ENCODE measurements at places on chromosomes 2 and 18. TPM values are rescaled to one million over a fixed set of nuclear protein-coding genes. Genes with fewer than 3 reads are reported as not detected.

OBSL1 gene
- total RNA-seq, result 303 TPM

GRCh38 chr2:8081130-8081529 lies 600.7 kb upstream of the ID2 start:
- no peaks in the 10 kb centered on the region for H3K36me3 ChIP-seq
- no peak overlapping the region for H3K27ac ChIP-seq
- H3K27me3 ChIP-seq, result no peaks in the 10 kb centered on the region

STON1 gene
- total RNA-seq, result 21.1 TPM

GRCh38 chr2:210233487-210233886 lies 8.2 kb upstream of the ACADL start:
- DNase-seq, result peak; percentile 73
- no peaks in the 10 kb centered on the region for H3K4me1 ChIP-seq
- no peaks in the 10 kb centered on the region for H3K36me3 ChIP-seq
- H3K27me3 ChIP-seq, result no peaks in the 10 kb centered on the region

- H3K36me3 ChIP-seq, result no peaks in the 10 kb centered on the region
- no peaks in the 10 kb centered on the region for H3K4me1 ChIP-seq
- no peaks in the 10 kb centered on the region for H3K27me3 ChIP-seq
- no peak for DNase-seq
These were observed 293.8 kb downstream of the CNTNAP5 start for GRCh38 chr2:124318913-124319312.

DNA sequence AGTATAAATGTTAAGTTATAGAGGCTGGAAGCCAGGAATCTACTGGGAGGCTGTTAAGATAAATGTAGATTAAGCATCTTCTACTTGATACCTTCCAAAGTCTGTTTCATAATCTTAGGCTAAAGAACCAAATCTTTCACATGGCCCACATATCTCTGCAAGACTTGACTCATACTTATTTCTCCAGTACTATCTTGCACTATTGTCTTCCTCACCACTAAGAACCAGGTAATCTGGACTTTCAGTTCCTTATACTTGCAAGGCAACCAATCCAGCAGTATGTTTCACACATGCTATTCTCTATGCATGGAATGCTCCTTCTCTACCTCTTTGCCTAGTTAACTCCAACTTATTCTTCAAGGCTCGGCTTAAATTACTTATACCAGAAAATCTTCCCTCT lies 62.2 kb downstream of the RBMS1 start:
- no peaks in the 10 kb centered on the region for H3K36me3 ChIP-seq
- DNase-seq, result no peak
- peaks cover 45% of the 10 kb centered on the region for H3K4me1 ChIP-seq
- H3K27ac ChIP-seq, result no peak overlapping the region
- H3K27me3 ChIP-seq, result no peaks in the 10 kb centered on the region

- H3K4me3 ChIP-seq, result no peak overlapping the region
- no peaks in the 10 kb centered on the region for H3K27me3 ChIP-seq
- no peak for DNase-seq
- no peak overlapping the region for H3K27ac ChIP-seq
- H3K4me1 ChIP-seq, result no peaks in the 10 kb centered on the region
- H3K36me3 ChIP-seq, result peaks cover 31% of the 10 kb centered on the region
These were observed 88.5 kb upstream of the EMILIN2 start for GRCh38 chr18:2758309-2758708.

GRCh38 chr18:62605685-62606084 lies 82.9 kb downstream of the ZCCHC2 start:
- H3K27me3 ChIP-seq, result no peaks in the 10 kb centered on the region
- DNase-seq, result no peak
- no peaks in the 10 kb centered on the region for H3K36me3 ChIP-seq
- no peak overlapping the region for H3K27ac ChIP-seq

DNA sequence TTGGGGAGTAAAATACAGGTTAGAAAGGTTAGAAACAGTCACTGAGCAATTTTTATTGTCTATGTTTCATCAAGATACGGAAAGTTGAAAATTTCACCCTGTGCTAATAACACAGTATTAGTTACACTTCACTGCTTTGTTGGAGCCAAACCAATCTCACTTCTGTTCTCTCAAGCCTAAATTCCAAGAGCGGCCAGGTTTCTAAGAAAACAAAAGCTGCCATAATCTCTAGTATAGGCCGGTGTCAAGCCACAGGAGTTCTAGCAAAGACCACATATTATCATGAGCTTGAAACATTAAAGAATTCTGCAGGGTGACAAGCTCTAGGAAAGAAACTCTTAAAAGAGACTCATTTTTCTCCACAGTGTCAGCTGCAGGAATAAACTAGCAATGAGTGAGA lies 128.7 kb downstream of the TXNL1 start:
- H3K4me1 ChIP-seq, result peaks cover 5% of the 10 kb centered on the region
- H3K27ac ChIP-seq, result no peak overlapping the region
- DNase-seq, result no peak
- H3K27me3 ChIP-seq, result no peaks in the 10 kb centered on the region

- no peak overlapping the region for H3K4me3 ChIP-seq
- H3K36me3 ChIP-seq, result peaks cover 74% of the 10 kb centered on the region
- H3K27me3 ChIP-seq, result no peaks in the 10 kb centered on the region
- no peak for DNase-seq
- H3K27ac ChIP-seq, result no peak overlapping the region
- peaks cover 5% of the 10 kb centered on the region for H3K4me1 ChIP-seq
These were observed 15.8 kb upstream of the HES6 start for GRCh38 chr2:238255636-238256035.

CCDC148 gene
- 0.69 TPM for total RNA-seq

DNA sequence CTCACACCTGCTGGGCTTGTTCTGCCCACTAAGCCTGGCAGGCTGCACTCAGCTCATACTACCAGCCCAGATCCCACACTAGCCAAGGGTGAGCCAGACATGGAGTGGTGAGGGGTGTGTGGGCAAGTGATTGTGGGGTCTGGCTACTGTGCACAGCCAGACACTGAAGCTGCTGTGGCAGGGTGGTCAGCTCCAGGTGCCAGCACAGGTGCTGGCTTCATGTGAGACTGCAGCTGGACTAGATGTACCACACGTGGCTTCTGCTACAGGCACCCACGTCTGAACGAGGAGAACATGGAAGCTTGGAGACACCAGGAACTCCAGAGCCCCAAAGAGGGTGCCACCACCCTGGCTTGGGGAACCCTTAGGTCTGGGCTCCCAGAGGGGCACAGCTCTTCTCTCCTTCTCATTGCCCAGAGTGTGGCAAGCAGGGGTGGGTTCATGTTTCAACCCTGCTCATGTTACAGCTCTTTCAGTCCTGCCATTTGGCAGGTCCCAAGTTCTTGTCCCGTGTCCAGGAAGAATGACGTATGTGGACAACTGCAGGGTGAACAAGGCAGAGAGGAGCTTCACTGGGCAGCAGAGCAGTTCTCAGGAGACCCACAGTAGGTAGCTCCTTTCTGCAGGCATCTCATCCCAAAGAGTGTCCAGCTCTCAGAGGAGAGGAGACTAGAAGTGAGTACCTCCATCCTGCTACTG lies 1624.2 kb upstream of the TMEFF2 start:
- H3K4me1 ChIP-seq, result no peaks in the 10 kb centered on the region
- H3K27me3 ChIP-seq, result no peaks in the 10 kb centered on the region
- H3K27ac ChIP-seq, result no peak overlapping the region
- peak; percentile 3 for DNase-seq
- H3K36me3 ChIP-seq, result no peaks in the 10 kb centered on the region
- H3K4me3 ChIP-seq, result no peak overlapping the region

WNT6 gene
- not detected for total RNA-seq

SLC16A14 gene
- not detected for total RNA-seq

COPS8 gene
- total RNA-seq, result 24.1 TPM

- peaks cover 7% of the 10 kb centered on the region for H3K4me1 ChIP-seq
- H3K36me3 ChIP-seq, result no peaks in the 10 kb centered on the region
- no peak overlapping the region for H3K27ac ChIP-seq
- H3K4me3 ChIP-seq, result no peak overlapping the region
- DNase-seq, result peak; percentile 72
These were observed 5.0 kb downstream of the NT5DC4 start for GRCh38 chr2:112725545-112726457.

- no peak overlapping the region for H3K4me3 ChIP-seq
- H3K27ac ChIP-seq, result no peak overlapping the region
- no peak for DNase-seq
- H3K36me3 ChIP-seq, result no peaks in the 10 kb centered on the region
These were observed 59.0 kb upstream of the UPP2 start for GRCh38 chr2:158042666-158043065.

- no peaks in the 10 kb centered on the region for H3K36me3 ChIP-seq
- no peaks in the 10 kb centered on the region for H3K27me3 ChIP-seq
- no peak overlapping the region for H3K27ac ChIP-seq
- DNase-seq, result no peak
- H3K4me3 ChIP-seq, result no peak overlapping the region
These were observed 31.0 kb downstream of the ABCA12 start for GRCh38 chr2:215107216-215108056.

SLC35G4 gene
- not detected for total RNA-seq

- DNase-seq, result no peak
- no peaks in the 10 kb centered on the region for H3K4me1 ChIP-seq
- no peaks in the 10 kb centered on the region for H3K27me3 ChIP-seq
- H3K27ac ChIP-seq, result no peak overlapping the region
- no peaks in the 10 kb centered on the region for H3K36me3 ChIP-seq
- H3K4me3 ChIP-seq, result no peak overlapping the region
These were observed 44.7 kb downstream of the TTR start for GRCh38 chr18:31636387-31636786.

- H3K4me1 ChIP-seq, result no peaks in the 10 kb centered on the region
- H3K4me3 ChIP-seq, result no peak overlapping the region
- DNase-seq, result no peak
- no peak overlapping the region for H3K27ac ChIP-seq
These were observed 182.2 kb downstream of the CMPK2 start for GRCh38 chr2:6683516-6683915.

UGT1A10 gene
- not detected for total RNA-seq

UGT1A5 gene
- not detected for total RNA-seq

CTNNA2 gene
- not detected for total RNA-seq

GRCh38 chr2:181626671-181627070 lies 30.2 kb downstream of the CERKL start:
- H3K36me3 ChIP-seq, result no peaks in the 10 kb centered on the region
- no peaks in the 10 kb centered on the region for H3K4me1 ChIP-seq
- no peak overlapping the region for H3K4me3 ChIP-seq
- DNase-seq, result no peak

DNA sequence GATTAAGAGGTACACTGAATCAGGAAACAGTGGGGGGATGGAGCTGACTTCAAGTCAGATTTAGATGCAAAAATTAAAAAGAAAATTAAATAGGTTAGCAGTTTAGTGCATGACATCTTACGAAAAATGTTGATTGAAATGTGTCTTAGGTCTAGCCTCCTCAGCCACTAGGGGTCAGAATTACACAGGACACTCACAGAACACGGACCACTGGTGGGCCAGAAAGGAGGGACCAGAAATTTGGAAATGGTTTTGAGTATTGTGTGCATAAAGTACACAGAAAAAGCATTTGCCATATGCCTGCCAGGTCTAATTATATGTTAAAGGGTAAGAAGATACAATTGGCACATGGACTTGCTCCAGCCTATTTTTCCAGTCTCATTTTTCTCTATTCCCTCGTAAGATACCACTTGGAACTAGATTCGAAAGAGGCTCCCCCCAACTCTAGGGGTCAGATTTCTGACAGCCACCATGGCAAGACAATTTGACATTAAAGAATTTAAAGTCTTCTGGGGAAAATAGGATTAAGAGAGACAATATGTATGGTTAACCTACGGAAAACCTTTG lies 550.2 kb upstream of the SETBP1 start:
- no peak overlapping the region for H3K4me3 ChIP-seq
- no peaks in the 10 kb centered on the region for H3K36me3 ChIP-seq
- no peak for DNase-seq
- no peaks in the 10 kb centered on the region for H3K4me1 ChIP-seq
- no peak overlapping the region for H3K27ac ChIP-seq
- no peaks in the 10 kb centered on the region for H3K27me3 ChIP-seq

DNA sequence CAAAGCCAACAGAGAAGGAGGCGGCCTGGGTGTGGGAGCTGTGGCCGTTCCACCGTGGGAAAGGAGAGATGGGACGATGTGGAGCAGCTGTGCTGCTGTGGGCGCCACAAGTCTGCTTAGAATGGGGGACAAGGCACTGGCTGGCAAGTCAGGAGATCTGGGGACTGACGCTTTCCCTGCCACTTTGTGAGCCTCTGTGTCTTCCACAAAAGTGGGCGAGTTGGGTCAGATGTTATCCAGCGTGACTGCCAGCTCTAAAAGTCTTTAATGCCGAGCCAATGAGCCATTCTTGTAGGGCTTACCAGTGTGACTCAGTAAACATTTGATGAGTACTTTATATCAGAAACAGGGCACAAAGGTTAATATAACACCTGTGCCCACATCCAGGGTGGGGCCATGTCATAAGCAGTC lies 113.6 kb upstream of the MGAT5 start:
- H3K27me3 ChIP-seq, result no peaks in the 10 kb centered on the region
- H3K36me3 ChIP-seq, result no peaks in the 10 kb centered on the region
- peaks cover 63% of the 10 kb centered on the region for H3K4me1 ChIP-seq
- peak; percentile 36 for DNase-seq
- H3K4me3 ChIP-seq, result no peak overlapping the region

CXCR4 gene
- 53.2 TPM for total RNA-seq

GPR45 gene
- not detected for total RNA-seq

DNA sequence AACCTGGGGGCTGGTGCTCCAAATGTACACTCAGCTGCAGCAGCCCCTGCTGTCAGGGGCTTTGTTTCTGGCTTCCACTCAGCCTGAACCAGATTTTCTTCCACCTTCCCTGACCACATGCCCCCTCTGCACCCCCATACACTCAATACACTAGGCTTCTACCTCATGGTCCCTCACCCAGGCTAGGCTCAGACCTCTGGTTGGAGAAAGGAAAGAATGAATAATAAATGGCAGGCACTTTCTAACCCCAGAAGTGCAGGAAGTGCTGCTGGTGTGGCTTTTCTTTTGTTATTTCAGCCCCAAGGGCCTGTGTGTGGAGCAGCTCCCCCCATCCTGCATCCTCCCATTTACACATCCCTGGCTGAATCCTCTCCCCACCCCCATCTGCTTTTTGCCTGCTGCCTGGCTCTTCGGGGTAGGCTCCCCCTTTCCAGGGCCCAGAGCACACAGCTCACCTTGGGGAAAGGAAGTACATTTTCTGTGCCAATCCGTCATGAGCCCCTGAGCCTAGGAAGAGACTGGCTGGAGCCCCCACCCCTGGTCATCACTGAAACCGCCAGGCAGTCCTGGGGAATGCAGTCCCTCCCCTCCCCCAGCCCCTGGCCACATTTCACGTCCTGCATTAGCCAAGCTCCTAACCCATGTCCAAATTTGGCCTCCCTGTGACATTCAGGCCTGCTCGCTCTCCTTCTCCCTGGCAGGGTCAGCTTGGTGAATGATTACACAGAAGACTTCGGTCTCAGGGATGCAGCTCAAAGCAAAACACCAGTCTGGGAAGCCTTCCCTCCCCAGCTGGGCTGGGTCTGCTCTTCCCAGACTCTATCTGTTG lies 2.6 kb downstream of the DYSF start:
- H3K27ac ChIP-seq, result no peak overlapping the region
- H3K27me3 ChIP-seq, result no peaks in the 10 kb centered on the region
- DNase-seq, result no peak
- no peak overlapping the region for H3K4me3 ChIP-seq

- H3K27ac ChIP-seq, result no peak overlapping the region
- H3K36me3 ChIP-seq, result no peaks in the 10 kb centered on the region
- H3K4me1 ChIP-seq, result no peaks in the 10 kb centered on the region
- H3K27me3 ChIP-seq, result no peaks in the 10 kb centered on the region
- no peak overlapping the region for H3K4me3 ChIP-seq
These were observed 17.3 kb downstream of the DGKD start for GRCh38 chr2:233371641-233372040.

DES gene
- 299 TPM for total RNA-seq
